ENCODE measurements at places on chromosomes 11 and 22. TPM values are rescaled to one million over a fixed set of nuclear protein-coding genes. Genes with fewer than 3 reads are reported as not detected.

OR6Q1 gene
- total RNA-seq, result not detected

BAIAP2L2 gene
- total RNA-seq, result 0.24 TPM

TMPRSS6 gene
- not detected for total RNA-seq

EXPH5 gene
- total RNA-seq, result 0.46 TPM

OR8G1 gene
- not detected for total RNA-seq

SRRD gene
- 14.5 TPM for total RNA-seq

EHBP1L1 gene
- total RNA-seq, result 174 TPM

SCGB1D2 gene
- total RNA-seq, result not detected

MISFA gene
- total RNA-seq, result 6.4 TPM

DNA sequence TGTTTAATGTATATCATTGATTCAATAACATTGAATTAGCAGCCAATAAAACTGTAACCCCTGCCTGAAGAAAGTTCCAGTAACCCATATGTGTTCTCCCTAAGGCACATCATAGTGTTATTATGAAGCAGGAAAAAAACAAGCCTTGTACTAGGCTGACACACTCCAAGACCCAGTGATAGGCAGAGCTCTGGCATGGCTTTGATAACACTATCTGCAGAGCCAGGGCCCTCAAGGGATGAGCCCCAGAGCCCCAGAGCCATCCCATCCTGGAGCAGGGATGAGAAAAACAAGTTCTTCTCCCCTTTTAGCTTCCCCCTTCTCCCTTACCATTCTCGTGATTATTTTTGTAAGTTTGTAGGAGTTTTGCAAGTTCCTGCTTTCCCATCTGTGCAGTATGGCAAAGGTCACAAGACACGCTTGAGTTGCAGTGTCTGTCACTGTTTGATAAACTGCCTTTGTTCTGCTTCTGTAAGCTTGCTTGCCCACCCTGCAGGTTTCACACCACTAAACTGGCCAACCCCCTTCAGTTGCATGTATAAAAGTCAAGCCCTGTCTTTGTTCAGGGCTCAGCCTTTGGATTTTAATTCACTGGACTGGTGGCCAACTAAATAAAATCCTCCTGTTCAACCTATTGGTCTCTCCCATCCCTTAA is 22.3 kb upstream of the GUCY1A2 start:
- no peak for DNase-seq

DNA sequence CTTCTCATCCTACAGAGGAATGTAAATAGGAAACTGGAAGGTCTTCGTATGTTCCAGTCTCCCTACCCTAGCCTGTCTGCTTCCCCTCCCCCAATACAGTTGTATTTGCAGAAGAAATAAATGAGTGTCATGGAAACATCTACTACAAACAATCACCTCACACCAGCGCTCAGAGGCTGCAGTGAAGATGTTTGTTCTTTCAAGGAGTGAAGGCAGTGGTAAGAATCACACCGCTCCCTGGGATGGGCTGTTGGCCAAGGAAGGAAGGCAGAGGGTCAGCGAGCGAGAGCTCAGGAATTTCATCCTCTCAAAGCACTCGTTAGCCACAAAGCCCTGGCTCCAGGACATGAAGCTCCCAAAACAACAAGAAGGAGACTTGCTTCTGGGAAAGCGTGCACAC is 1.1 kb upstream of the IGSF9B start:
- no peak for DNase-seq

- no peak for DNase-seq
Measured at GRCh38 chr11:125626288-125626950, 1.5 kb downstream of the CHEK1 start.

- no peak for DNase-seq
Measured at GRCh38 chr11:34432822-34433221, 5.9 kb upstream of the CAT start.

DNA sequence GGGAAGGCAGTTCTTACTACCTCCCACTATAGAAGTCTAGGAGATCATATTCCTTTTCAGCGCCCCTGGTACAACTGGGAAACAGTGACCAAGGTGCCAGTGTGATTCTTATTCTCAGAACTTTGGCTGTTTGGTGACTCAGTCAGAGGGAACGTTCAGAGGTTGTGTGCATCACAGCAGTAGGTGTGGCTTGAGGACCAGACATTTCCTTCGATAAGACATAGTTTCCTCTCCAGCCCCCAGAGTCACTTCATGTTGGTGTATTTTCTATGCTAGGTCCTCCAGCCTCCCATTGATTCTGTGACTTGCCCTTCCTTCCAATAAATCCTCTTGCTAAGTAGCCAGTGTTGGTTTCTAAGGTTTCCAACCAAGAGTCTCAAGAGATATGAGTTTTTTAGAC is 171.9 kb upstream of the MPPED2 start:
- DNase-seq, result no peak

- DNase-seq, result no peak
Measured at GRCh38 chr22:47082505-47082904, 320.1 kb downstream of the TBC1D22A start.

GRCh38 chr11:119352857-119353260 is 6.4 kb upstream of the MFRP start:
- DNase-seq, result no peak

- DNase-seq, result peak; percentile 58
Measured at GRCh38 chr22:48779661-48780596, 1047.7 kb downstream of the BRD1 start.

DNA sequence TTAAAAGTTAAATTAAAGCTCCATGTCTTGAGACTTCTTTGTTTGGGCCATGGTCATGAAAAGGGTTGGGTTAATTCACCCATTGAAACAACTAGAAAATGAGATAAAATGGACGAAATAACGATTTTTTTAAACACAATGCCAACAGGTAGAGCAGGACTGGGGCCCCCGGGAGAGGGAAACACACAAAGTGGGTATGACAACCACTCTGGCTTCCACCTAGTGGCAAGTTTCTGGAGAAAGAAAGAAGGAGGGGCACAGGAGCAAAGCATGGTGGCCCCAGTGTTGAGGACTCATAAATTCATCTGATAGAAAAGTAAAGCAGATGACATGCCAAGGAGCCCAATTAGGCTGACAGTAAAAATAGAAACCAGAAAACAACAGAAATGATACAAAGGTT is 68.4 kb downstream of the MYEOV start:
- DNase-seq, result no peak

- no peak for DNase-seq
Measured at GRCh38 chr11:123457187-123457770, 27.2 kb downstream of the GRAMD1B start.

GRCh38 chr11:65431451-65432099 is 9.0 kb downstream of the NEAT1 start:
- peak; percentile 10 for DNase-seq

GRCh38 chr11:79594834-79595233 is 154.0 kb upstream of the TENM4 start:
- no peak for DNase-seq

DNA sequence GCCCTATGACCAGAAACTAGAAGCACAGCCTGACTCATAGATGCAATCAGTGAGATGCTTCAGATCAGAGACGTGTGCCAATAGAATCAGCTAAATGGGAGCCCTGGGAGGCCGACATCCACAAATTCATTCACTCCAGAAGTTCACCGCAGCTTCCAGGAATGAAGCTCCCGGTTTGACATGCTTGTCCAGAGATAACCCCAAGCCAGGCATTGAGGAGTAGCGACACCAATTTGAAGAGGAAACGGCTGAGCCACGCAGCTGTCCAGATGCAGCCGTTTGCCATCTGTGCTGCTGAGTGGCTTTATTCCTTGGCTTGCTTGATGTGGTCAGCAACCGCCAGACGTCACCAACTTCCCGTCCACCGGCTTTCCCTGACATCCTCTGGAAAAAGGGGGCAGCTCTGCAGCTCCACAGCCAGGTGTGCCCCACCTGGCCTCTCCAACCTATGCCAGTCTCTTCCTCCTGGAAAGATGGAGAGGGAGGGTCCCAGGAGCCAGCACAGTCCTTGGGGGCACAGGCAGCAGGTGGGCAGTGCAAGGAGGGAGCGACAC is 123.9 kb upstream of the OPCML start:
- no peak for DNase-seq

DNA sequence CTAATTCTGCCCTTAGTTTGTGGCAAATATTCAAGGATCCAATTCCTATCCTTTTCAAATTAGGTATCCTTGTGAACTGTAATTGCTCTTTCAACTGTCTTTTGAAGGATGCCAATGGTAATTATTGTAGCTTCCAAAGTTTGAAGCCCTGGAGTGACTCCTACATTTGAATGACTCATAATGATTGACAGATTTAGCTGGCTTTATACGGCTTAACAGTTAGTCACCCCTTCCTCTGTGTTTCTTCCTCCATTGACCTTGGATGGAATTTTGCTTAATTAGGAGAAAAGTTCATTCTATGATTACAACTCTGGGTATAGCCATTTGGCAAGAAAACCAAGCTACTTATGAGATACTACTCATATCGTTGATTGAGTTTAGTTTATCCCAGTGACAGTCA is 639.3 kb upstream of the KIRREL3 start:
- DNase-seq, result no peak

DNA sequence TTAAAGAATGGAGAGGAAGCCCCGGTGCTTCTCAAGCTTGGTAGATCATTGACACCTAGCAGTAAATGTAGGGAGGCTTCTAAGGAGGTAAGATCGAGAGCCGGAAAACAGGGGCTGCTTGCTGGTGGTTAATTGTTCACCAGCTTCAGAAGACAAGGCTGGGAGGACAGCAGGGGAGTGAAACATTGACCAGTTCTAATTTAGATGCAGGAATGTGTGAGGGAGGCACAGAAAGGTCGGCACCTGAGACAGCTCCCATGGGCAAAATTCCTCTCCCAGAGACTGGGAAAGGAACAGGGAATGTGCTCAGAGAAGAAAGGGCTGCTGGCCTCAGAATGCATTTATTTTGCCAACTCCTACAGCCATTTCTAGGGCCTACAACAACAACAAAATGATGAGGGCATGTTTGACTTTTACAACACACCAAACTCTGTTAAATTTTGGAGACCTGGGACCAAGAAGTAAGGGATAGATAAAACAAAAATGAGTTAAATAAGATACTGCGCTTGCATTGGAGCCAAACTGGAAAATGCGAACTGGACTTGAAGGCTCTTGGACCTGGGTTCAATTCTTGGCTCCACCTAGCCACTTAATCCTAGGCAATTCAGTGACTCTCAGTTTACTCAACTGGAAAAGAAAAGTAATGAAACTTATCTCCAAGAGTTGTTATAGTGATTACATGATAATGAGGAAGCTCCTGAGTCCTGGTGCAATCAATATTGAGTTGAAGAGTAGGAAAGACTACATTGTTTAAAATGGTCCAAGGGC is 31.0 kb downstream of the FZD4 start:
- DNase-seq, result no peak

DNA sequence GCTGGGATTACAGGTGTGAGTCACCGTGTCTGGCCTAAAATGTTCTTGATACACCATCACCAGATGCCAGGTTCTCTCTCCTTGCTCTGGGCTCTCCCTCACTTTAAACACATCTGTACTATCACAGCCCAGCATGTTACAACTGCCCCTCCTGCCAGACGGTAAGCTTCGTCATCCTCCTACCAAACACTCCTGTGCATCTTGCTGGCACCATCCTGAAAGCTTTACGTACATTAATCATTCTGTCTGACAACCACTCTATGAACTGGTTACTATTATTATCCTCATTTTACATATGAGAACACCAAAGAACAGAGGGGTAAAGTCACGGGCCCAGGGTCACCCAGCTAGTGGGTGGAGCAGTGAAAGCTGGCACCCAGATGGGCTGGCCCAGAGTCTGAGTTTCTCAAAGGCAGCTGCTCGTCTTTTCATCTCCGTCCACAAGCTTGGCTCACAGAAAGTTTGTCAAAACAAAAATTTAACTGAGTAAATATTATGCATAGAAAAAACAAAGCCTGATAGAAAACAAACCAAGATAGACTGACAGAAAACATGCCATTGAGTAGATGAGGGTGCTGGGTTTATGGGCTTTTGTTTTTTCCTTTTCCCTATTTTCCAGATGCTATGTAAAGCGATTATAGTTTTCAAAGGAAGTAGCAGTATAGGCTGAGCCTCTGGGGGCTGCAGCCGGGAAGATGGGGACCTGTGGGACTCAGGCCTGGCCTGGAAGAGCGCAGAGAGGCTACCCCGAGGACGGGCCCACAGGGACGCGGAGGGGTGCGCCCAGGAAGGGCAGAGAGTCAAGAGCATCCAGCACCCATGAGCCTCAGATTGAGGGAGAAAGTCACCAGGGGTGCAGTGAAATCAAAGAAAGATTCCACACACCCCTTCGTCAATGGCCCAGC is 9.5 kb downstream of the PLA2G6 start:
- DNase-seq, result no peak

GRCh38 chr11:33828604-33829429 is 54.5 kb upstream of the FBXO3 start:
- no peak for DNase-seq

GRCh38 chr22:35444685-35445399 is 44.9 kb downstream of the MCM5 start:
- no peak for DNase-seq

- DNase-seq, result no peak
Measured at GRCh38 chr11:130383344-130384211, 44.8 kb downstream of the ADAMTS8 start.

- DNase-seq, result no peak
Measured at GRCh38 chr22:24037851-24038765, 27.0 kb downstream of the CABIN1 start.

GRCh38 chr11:45945397-45945999 is 23.0 kb downstream of the LARGE2 start:
- no peak for DNase-seq

- no peak for DNase-seq
Measured at GRCh38 chr11:35780951-35781860, 118.6 kb downstream of the TRIM44 start.

GRCh38 chr22:47001288-47001687 is 238.8 kb downstream of the TBC1D22A start:
- DNase-seq, result no peak

GRCh38 chr11:128610721-128611617 is 23.6 kb upstream of the ETS1 start:
- no peak for DNase-seq

DNA sequence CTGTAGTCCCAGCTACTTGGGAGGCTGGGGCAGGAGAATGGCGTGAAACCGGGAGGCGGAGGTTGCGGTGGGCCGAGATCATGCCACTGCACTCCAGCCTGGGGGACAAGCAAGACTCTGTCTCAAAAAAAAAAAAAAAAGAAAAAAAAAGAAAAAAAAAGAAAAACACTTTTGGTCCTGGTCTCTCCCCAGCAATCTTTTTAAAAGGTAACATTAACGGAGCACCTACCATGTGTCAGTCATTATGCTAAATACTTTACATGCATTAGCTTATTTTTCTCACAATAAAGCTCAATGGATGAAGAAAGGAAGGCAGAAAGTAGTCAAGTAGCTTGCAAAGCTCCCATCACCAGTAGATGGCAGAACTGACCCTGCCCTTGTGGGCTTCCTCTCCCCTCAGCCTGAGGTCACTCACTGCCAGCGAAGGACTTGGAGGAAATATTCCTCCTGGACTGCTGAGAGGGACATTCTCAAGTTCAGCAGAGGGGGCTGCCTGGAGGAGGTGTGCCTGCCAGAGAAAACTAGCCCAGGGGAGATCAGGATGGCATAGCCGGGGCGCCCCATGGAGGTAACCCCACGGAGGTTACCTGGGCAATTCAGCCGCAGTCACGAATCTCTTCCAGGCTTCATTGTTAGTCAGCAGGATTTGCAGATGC is 15.5 kb downstream of the APOL3 start:
- DNase-seq, result no peak

Measured in cardiac septum (tissue), 1 donor.